ENCODE measurements at places on chromosomes 12 and 14.

GRCh38 chr12:12891080-12891880 is at the start of gene GPRC5A:
Gene GPRC5A (plus strand): TSS chr12:12891562. CDS start chr12:12908250, 16,688 bp downstream.
- H3K4me3 ChIP-seq: peak within 1 kb of the TSS; percentile 65
- no peaks in the 10 kb centered on the region for H3K36me3 ChIP-seq
- H3K4me1 ChIP-seq: peaks cover 18% of the 10 kb centered on the region
- DNase-seq: peak; percentile 93
- no peaks in the 10 kb centered on the region for H3K27me3 ChIP-seq

GRCh38 chr12:92136965-92137721 is 8.5 kb downstream of the BTG1 start:
- H3K36me3 ChIP-seq: no peaks in the 10 kb centered on the region
- peaks cover 47% of the 10 kb centered on the region for H3K4me1 ChIP-seq
- H3K4me3 ChIP-seq: peak overlapping the region; percentile 11
- H3K27ac ChIP-seq: peak overlapping the region; percentile 79
- no peaks in the 10 kb centered on the region for H3K27me3 ChIP-seq

DNA sequence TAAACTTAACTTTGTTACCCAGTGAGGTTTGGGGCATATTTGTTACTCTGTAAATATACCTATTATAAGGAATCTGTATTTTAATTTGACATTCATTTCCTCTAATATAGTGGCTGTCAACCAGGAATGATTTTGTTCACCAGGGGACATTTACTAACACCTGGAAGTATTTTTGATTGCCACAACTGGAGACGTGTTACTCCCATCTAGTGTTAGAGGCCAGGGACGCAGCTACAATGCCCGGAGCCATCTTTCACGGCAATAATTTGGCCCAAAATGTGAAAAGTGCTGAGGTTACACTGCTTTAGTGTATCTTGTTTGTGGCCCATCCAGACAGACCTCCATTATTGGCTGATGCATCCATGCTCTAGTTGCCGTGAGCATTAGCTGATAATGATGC is 881.3 kb upstream of the ATXN7L3B start:
- H3K27ac ChIP-seq: no peak overlapping the region
- H3K4me1 ChIP-seq: no peaks in the 10 kb centered on the region
- no peaks in the 10 kb centered on the region for H3K36me3 ChIP-seq
- H3K4me3 ChIP-seq: no peak overlapping the region
- H3K27me3 ChIP-seq: no peaks in the 10 kb centered on the region

- no peak overlapping the region for H3K27ac ChIP-seq
- peaks cover 13% of the 10 kb centered on the region for H3K4me1 ChIP-seq
- H3K36me3 ChIP-seq: no peaks in the 10 kb centered on the region
- no peak for DNase-seq
Observed at GRCh38 chr12:109558374-109559199, 14.7 kb downstream of the MMAB start.

GRCh38 chr12:68899251-68899771 is 33.7 kb downstream of the CPM start:
- H3K4me3 ChIP-seq: no peak overlapping the region
- no peaks in the 10 kb centered on the region for H3K27me3 ChIP-seq
- no peak overlapping the region for H3K27ac ChIP-seq
- H3K4me1 ChIP-seq: peaks cover 14% of the 10 kb centered on the region
- DNase-seq: peak; percentile 90
- no peaks in the 10 kb centered on the region for H3K36me3 ChIP-seq

DNA sequence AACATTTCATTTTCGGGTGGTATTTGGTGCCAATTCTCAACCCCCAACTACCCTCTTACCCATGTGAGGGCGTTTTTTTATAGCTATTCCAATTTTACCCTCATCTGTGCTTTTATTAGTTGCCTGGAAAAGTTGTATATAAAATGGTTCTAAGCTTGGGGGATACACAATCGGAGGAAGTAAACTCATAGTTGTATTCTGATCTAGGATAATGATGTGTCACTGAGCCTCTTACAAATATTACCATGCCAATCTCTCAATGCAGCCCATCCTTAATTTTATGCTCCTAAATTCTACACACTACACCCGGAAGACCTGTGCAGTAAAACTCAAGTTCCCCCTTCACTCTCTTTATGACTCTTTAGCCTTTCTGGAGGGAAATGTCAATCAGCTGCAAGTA is 1206.5 kb upstream of the FLRT2 start:
- no peak for DNase-seq
- no peak overlapping the region for H3K4me3 ChIP-seq
- peaks cover 3% of the 10 kb centered on the region for H3K4me1 ChIP-seq

DNA sequence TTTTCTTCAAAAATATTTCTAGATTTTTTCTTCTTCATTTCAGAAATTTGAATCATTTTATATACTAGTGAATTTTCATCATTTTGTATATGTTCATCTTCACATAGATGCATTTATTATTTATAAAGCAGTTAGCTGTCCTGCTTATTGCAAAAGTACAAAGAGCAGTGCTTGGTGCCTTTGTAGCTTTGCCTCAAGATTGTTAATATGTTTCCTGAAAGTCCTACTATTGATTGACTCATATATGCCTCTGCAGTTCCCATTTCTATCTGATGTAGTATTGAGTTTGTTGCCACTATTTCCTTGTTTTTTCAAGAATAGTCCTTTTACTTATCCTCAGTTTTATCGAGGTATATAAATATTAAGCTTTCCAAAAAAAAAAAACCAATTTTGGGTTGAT is 89.7 kb downstream of the PDE3A start:
- H3K4me3 ChIP-seq: no peak overlapping the region
- no peak overlapping the region for H3K27ac ChIP-seq
- no peaks in the 10 kb centered on the region for H3K27me3 ChIP-seq
- H3K36me3 ChIP-seq: no peaks in the 10 kb centered on the region
- no peaks in the 10 kb centered on the region for H3K4me1 ChIP-seq

- no peak overlapping the region for H3K4me3 ChIP-seq
- no peaks in the 10 kb centered on the region for H3K36me3 ChIP-seq
- DNase-seq: no peak
- H3K27me3 ChIP-seq: no peaks in the 10 kb centered on the region
Observed at GRCh38 chr14:64717870-64718269, 13.6 kb downstream of the PLEKHG3 start.

DNA sequence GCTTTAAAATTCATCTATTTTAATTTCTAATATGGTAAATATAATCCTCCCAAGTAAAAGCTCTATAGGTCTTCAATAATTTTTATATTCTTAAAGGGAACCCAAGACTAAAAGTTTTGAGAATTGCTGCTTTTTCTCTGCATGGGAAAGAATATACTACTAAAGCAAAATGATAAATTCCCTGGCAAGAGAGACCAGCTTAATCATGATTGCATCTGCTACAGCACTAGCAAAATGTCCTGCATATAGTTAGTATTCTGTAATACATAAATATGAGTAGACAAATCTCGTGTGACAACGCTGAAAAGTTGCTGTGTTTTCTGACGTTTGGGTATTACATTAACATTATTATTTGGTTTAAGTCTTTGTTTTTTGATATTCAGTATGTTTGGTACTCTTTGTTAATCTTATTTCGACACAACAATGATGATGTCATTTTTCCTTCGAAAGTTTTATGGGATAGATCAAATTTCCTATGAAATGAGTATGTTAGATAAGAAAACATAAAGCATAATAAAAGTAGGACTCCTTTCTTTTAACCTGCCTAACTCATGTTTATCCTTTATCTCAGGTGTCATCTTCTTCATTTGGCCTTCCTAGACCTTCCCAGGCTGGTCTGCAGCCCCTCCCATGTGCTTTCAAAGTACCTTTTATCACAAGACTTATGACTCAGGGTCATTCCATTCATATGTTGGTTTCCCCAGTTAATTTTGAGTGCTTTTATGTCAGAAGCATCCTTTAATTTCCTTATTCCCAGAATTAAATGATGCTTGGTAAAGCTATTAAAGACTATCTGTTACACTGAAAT is 321.9 kb downstream of the RAD51B start:
- peaks cover 66% of the 10 kb centered on the region for H3K4me1 ChIP-seq
- H3K27me3 ChIP-seq: no peaks in the 10 kb centered on the region
- peak; percentile 63 for DNase-seq

DNA sequence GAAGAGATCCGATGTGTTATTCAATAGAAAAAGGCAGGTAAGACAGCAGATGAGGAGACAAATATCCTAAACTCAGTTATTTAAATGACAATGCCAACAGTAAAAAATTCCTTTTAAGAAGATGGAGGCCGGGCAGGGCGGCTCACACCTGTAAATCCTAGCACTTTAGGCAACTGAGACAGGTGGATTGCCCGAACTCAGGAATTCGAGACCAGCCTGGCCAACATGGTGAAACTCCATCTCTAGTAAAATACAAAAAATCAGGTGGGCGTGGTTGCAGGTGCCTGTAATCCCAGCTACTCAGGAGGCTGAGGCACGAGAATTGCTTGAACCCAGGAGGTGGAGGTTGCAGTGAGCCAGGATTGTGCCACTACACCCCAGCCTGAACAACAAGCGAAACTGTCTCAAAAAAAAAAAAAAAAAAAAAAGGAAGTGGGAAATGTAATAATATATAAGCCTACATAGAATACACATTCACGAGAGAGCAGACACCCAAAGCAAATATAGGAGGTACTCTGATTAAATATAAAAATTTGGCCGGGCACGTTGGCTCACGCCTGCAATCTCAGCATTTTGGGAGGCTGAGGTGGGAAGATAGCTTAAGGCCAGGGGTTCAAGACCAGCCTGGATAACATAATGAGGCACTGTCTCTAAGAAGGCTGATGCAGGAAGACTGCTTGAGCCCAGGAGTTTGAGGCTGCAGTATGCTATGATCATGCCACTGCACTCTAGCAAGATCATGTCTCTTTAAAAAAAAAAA is 19.0 kb downstream of the CORO1C start:
- H3K4me3 ChIP-seq: no peak overlapping the region
- H3K4me1 ChIP-seq: peaks cover 14% of the 10 kb centered on the region
- no peak overlapping the region for H3K27ac ChIP-seq
- no peaks in the 10 kb centered on the region for H3K27me3 ChIP-seq

DNA sequence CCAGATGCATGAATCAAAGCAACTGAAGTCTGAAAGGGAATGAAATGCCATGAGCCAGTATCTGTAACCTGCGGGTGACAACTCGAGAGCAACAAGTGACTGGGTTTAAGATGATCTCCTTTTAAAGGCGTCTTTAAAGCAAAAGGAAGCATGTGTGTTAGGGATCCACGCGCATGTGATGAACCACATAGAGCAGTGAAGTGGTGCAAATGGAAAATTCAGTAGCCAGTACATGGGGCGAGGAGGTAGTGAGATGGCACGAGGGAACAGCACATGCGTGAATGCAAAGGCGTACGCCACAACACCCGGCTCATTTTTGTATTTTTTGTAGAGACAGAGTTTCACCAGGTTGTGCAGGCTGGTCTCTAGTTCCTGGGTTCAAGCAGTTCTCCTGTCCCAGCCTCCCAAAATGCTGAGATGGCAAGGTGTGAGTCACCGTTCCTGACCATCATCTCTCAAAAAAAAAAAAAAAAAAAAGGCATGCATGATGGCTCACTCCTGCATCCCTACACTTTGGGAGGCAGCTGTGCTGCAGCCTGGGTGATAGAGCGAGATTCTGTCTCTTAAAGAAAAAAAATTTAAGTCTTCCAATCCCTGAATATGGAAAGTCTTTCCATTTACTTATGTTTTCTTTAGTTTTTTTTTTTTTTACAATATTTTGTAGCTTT is 24.6 kb upstream of the BCL7A start:
- peaks cover 5% of the 10 kb centered on the region for H3K4me1 ChIP-seq
- H3K27me3 ChIP-seq: no peaks in the 10 kb centered on the region
- H3K27ac ChIP-seq: no peak overlapping the region

DNA sequence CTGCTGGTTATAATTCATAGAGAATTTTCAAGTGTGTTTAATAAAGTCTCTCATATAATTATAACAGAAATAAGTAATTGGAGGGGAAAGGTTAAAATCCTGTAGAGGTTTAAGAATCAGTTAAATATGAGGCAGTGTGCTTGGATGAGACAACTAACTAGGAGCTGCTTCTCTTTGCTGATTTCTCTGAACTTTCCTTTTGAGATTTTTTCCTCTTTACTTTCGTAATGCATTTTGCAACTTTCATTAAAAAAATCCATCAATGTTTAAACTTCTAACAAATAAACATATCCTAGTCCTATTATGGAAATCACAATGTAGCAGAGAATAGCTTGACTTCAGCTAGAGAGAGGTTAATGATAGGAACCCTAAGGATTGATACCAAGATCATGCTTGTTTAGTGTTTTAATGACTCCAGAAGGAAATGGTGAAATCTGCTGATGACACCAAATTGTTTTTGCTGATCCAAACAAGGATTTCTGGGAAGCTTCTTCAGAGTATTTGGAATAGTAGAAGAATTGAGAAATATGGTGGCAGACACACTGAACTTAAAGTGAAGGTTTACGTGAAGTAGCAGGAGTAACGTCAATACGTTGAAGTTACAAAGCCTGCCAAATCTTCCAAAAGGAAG is 122.6 kb downstream of the RAD51B start:
- no peaks in the 10 kb centered on the region for H3K36me3 ChIP-seq
- H3K4me1 ChIP-seq: peaks cover 20% of the 10 kb centered on the region
- H3K27ac ChIP-seq: no peak overlapping the region
- H3K27me3 ChIP-seq: no peaks in the 10 kb centered on the region

GRCh38 chr12:120287491-120287890 is 4.2 kb downstream of the RNU4-2 start:
- no peak overlapping the region for H3K4me3 ChIP-seq
- H3K27ac ChIP-seq: no peak overlapping the region
- DNase-seq: no peak
- H3K4me1 ChIP-seq: peaks cover 12% of the 10 kb centered on the region

DNA sequence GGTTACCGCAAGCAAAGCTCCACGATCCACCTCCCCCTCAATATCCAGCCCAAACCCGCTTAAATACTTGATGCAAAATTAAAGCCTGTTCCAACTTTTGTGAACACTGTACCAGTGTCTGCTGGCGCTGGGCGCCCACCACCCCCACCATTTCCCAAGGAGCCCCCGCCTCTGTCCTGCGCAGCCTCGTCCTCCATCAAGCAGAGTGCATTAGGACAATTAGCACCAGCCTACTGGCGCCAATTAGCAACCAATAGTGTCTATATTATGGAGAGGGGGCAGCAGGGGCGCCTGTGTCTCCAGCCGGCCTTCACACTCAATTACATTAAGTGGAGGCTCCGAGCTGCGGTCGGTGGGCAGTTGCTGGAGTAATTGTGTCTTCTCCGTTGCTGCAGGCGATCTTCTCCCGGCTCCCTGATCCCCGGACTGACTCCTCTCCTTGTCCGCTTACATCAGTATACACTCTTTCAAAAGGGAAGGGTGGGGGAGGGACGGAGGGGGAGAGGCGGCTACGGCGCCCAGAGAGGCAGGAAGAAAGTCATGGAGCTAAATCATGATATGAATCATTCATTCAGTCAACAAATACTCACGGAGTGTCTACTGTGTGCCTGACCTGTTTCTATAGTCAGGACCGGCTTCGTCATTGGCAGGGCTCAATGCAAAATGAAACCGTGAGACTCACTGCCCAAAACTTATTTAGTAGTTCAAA is 707.3 kb downstream of the MED13L start:
- H3K4me3 ChIP-seq: peak overlapping the region; percentile 57
- H3K27ac ChIP-seq: no peak overlapping the region
- H3K27me3 ChIP-seq: no peaks in the 10 kb centered on the region
- no peaks in the 10 kb centered on the region for H3K4me1 ChIP-seq
- no peaks in the 10 kb centered on the region for H3K36me3 ChIP-seq
- DNase-seq: peak; percentile 62

Data from astrocyte (in vitro differentiated cells and primary cell).